Hindlimb muscle (tissue), 1 donor: ENCODE measurements at places on chromosomes 3 and 15.
A peak's percentile ranks its signal among the peaks of the same experiment; 100 is the strongest.

DNA sequence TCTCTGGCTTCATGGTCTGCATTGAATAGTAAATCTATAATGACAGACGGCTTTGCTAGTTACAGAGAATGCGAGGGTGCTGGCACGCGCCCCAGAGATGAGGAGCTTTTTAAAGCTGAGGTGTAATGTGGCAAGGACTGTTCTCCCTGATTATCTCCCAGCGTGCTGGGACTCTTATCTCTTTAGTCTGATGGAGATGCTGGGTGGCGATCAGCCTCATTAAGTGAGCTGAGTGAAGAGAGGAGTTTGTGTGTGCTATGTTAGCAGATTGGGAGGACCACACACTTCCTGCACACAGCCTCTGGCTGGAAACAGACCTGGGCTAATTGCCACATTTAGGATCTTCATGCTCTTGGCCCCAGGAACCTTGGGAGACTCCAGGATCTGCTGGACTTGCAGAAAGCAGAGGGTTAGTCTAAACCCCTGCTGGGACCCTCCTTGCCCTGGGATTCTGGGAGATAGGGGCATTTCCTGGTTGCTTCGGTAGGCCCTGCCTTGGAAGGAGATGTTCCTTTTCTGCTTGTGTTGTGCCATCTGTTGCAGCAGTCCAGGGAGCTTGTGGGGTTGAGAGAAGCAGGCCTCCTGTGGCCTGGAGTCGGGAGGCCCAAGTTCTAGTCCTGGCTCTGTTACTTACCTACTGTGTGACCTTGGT is 15.0 kb downstream of the PDIA5 start:
- no peak for DNase-seq

DNA sequence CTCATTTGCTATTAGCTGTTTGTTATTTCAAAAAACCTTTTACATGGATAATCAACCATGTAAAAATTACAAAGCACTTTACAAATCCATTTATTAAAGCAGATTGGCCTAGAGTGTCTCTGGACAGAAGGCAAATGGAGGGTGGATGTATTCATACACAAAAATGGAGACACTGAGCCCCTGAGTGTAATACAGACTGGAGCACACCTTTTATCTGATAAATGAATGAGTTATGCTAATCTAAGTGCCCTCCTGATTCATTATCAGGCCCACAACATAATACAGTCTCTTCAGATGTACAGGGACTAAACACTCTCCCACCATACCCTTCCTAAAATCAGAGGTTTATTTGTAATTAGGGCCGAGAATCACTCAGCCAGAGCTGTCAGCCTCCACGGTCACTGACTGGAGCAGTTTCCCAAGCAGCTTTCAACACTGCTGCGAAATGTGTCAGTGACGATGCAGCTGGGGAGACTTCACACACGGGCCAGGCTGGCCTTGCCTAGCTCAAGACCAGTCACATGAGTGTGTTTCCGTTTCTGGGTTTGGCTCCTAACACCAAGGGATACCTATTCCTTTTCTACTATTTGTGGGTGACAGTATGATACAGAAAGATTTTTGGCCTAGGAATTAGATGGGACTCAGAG is 271.8 kb downstream of the ZIC1 start:
- no peak for DNase-seq

GRCh38 chr3:154931484-154931883 is 148.6 kb upstream of the MME start:
- DNase-seq, result peak; percentile 26

DNA sequence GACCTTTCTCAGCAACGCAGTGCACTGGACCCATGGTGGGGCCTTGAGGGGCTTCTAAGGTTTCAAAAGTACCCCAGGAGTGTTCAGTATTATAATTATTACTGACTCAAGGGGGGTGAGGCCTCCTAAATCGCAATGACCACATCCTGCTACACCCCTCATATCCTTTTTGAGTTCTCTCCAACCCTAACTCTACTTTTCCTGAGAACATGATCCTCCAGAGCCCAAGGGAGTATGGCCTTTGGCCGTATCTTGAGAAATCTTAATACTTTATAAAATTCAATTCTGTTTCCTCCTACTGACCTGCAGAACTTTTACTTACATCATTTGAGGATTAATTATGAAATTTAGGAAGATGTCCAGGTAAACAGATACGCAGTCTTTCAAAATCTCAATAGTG is 30.4 kb upstream of the RARRES1 start:
- DNase-seq, result peak; percentile 55

DNA sequence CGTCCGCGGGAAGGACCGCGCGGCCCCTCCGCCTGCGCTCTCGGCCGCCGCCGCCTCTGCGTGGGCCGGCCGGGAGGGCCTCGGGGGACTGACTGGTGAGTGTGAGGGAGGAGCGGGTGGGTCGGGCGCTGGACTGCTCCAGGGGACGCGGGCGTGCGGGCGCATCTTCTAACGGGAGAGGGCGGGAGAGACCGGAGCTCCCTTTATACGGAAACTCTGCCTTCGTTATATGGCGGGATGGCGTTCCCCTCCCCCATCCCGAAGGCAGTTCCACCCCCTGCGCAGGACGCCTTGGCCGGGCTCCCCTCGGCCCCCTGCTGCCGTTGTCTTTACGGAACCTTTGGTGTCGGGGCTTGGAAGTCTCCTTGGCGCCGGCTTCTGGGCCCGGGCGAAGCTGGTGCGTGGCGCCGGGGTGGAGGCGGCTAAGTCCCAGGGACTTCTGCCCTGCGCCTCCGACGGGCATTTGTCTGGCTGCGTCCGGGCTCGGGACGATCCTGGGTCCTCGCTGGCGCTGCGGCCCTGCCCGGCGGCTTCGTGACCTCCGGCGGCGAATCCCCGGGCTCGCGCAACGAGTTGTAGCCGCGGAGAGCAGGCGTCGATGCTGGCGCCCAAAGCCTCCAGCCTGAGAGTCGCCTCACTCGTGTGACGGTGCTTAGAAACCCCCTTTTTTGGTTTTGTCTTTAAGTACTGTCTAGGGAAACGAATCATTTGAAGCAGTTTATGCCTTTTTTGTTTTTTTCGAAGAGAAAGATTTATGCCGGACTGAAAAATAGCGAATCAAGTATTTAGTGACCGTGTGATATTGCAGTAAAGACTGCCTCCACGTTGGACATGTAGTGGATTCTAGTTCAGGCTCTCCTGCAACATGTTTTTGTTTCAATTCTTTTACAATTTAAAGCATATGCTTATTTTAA is 623 bp downstream of the ZNF639 start:
- peak; percentile 79 for DNase-seq

DNA sequence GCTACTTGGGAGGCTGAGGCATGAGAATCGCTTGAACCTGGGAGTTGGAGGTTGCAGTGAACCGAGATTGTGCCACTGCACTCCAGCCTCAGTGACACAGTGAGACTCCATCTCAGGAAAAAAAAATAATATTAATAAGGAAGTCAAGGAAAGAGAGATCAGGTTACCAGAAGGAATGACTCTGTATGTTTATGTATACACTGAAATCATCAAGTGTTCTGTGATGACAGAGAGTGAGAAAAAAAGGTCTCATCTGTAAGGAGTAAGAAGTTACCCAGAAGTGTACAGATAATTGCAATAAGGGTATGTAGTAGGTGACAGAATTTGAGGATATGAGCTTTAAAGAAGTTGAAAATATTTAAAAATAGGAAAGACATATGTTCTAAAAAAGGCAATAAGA is 4.3 kb upstream of the CCDC50 start:
- DNase-seq, result no peak

DNA sequence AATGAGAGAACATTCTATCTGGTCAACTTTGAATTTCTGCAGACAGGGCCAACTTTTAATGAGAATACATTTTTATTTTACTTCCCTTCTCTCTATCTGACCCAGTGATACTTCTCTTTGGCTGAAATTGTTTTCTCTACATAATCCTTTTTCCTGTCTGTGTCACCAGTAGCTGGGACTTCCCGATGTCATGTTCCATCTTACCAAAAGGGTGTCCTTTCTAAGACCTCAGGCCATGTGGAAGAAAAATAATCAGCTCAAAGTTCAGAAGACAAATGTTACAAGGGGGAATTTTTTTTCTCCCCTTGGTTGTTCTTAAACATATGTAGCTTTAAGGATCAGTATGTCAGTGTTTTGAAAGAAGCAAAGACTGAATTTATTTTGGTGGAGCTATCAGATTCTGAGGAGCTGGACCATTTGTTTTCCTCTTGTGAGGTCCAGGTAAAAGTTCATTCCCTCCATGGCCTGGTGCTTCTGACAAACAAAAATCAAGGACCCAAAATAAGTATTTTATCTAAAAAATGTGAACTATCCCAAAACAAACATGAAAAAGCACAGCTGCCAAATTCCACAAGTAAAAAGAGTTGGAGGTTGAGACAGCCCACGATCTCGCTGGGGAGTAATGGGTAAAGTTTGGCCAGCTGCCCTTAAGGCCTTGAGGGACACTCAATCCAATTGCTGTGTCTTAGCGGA is 859.4 kb upstream of the NR2F2 start:
- DNase-seq, result no peak

DNA sequence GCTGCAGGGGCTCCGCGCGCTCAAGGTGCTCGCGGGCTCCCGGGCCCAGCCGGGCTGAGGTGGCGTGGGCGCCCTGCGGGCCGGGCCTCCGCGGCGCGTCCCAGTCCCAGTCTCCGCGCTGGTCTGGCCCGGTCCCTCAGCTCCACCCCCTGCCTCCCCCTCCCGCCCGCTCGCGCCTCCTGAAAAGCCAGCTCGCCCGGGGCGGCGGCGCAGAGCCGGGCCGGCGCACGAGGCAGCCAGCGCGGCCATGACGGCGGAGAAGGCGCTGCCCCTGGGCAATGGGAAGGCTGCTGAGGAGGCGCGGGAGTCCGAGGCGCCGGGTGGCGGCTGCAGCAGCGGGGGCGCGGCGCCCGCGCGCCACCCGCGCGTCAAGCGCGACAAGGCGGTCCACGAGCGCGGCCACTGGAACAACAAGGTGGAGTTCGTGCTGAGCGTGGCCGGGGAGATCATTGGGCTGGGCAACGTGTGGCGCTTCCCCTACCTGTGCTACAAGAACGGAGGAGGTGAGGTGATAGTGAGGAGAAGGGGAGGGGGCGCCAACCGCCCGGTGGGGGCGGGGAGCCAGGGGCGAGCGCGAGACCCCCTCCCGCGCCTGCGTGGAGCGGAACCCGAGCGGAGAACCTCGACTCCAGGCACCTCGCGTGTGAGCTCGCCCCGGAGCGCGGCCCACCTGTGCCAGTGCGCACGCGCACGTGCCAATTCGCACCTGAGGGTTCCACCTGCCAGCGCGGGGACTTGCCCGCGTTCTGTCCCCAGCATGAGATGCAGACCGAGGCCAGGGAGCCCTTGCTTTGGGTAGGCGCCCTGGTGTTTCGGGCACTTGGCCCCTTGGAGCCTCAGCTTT is at the start of gene SLC6A11:
TSS of gene SLC6A11 (plus strand) at position 210 of the 844 bp plus-strand sequence. CDS start at position 248, 38 bp downstream.
- DNase-seq, result no peak

DNA sequence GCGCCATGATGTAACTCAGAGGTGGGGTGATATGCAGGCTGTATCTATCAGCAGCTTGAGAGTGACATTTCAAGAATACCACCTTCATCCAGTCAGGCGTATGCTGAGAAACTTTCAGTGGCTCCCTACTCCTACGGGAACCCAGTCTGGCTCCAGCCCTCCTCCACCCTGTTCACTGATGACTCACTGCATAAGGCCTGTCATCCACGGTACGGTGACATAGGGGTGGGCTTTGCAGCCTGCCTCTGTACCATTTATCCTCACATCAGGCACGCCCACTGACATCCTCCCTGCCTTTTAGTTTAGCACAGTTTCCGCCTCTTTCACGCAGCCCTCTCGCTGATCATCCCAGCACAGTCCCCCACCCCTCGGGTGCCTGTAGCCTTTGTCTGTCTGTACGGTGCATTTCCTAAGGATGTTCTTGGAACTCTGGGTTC is 11.7 kb downstream of the PXYLP1 start:
- DNase-seq, result no peak

- no peak for DNase-seq
These were observed 15.4 kb downstream of the SCN5A start for GRCh38 chr3:38634111-38634510.

GRCh38 chr3:50383750-50384149 is 24.4 kb upstream of the TMEM115 start:
- DNase-seq, result no peak

- DNase-seq, result no peak
These were observed 119.1 kb upstream of the ADAMTS9 start for GRCh38 chr3:64806668-64807605.

DNA sequence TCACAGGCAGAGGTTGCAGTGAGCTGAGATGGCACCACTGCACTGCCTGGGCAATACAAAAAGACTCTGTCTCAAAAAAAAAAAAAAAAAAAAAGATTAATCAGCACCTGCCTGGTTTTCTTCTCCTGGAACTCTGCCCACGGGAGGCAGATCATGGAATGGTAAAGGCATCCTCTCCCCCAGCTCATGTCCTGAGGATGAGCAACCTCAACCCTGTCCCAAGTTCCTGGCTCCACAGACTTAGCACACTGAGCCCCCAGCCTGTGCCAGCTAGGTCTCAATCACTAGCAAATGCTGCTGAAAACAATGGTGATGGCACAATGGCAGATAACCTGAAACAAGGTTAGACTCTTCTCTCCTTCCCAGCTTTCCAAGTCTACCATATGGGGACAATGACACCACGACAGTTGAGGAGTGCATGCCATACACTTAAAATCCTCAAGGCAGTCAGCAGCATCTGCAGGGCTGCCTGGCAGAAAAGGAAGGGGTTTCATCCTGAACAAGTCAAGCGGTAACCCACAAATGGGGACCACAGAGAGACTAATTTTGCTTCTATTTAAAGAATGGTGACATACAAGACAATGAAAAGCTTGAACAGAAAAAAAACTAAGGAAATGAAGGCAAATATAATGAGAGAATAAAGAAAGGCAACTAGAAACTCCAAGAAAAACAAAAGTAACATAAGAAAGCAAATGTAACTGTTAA is 4.8 kb downstream of the CLN6 start:
- no peak for DNase-seq

- DNase-seq, result no peak
These were observed 146.2 kb upstream of the ZBTB20 start for GRCh38 chr3:115293321-115293720.

DNA sequence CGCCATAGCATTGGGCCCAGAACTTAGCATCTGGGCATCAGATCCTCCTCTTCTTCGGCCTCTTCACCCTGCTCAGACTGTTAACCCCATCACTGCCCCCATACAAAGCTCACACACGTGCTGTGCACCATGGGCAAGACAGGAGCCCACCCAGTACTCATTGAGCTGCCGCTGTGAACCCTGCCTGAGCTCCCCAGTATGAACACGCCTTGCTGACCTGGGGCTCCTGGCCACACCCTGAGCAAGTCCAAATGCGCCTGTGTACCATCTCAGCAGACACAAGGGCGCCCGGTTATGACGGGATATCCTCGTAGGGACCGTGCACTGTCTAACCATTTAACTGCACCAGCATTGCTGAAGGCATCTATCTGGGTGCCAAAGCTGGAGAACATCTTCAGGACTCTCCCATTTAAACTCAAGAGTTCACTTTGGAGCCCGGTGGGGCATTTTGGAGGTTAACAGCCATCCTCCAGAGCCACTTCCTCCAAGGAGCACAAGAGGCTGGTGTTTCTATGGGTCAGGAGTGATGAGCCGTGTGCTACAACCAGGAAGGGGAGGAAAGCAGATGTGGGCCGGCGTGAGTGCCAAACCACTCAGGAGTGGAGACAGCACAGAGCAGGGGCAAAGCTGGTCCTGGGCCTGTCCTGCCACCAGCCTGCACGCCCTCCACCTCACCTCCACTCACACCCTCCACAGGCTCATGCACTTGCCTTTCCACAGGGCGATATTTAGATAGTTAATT is 12.1 kb downstream of the PRR23E start:
- no peak for DNase-seq

GRCh38 chr15:31271711-31272557 is 54.7 kb upstream of the KLF13 start:
- no peak for DNase-seq
